Epithelial cell of proximal tubule (primary cell): ENCODE measurements at places on chromosomes 11 and 22. TPM values are rescaled to one million over a fixed set of nuclear protein-coding genes. Genes with fewer than 3 reads are reported as not detected.

Gene RFPL3
- total RNA-seq: not detected in 2 replicates

Gene ACER3
- total RNA-seq: 10.6 and 11.4 TPM in 2 replicates

- DNase-seq: no peak
These were observed 10.7 kb downstream of the IL2RB start for GRCh38 chr22:37138849-37139561.

DNA sequence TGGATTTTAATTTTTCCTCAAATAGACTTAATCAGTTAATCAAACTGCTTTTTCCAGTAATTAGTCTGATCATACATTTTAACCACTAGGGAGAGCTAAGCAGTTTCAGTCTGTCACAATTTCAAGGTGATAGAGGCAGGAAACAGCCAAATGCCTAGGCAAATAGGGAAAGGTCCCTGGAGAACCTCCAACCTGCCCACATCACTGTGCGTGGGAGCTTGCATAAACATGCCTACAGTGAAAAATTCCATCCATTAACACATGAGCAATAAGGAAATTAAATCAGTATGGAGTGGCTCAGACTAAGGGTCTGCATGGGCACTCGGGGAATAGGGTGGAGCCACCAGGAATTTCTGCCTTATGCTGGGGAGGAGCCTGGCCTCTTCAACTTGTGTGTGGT, 74.6 kb downstream of the AASDHPPT start:
- no peak for DNase-seq

GRCh38 chr22:42462016-42462415, 29.8 kb upstream of the NFAM1 start:
- DNase-seq: no peak

Gene MPPED1
- total RNA-seq: not detected in 2 replicates

- DNase-seq: no peak
These were observed 16.8 kb upstream of the LDLRAD3 start for GRCh38 chr11:35927104-35927503.

DNA sequence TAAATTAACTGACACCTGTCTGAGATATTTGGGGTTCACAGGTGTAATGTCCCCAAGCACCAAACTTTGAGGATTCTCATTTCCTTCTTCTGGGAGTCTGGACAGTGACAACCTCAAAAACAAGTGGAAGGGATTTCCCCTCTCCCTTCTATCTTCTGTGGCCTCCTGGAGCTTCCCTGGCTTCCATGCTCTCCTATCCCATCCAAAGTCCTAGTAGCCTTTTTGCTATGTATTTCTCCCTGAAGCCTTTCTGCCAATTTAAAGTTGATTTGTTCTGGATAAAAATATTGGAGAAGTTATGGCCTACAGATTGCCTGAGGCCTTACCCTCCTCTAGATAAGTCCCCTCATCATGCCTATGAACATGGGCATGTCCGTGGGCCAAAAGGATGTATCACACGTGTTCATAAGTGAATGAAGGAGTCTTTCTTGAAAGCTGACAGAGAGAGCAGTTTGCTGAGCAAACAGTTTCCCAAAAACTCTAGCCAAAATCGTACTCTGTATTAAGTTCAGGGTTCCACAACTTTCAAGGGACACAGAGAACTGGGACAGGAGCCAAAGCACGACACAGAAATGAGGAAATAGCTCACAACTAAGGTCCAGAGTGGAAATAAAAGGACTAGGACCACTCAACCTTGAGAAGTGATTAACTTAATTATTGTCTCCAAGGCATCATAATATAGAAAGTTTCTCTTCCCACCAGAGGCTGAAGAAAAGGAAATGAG, 6.7 kb downstream of the HEPACAM start:
- DNase-seq: no peak

DNA sequence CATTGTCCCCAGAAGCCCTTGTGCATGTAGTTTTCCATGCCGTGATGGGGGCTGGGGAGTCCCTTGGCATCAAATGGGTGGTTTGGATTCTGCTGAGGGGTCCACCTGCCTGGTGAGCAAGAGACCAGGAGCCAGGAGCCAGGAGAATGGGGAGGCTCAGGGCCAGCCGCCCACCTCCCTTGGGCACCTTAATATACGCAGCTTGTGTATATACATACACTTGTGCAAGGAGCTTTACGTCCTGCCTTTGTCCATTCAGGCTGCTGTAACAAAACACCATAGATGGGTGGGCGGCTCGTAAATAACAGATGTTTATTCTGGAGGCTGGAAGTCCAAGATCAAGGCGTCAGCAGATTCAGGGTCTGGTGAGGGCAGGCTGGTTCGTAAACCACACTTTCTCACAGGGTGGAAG, 62.5 kb downstream of the SMIM38 start:
- DNase-seq: no peak

DNA sequence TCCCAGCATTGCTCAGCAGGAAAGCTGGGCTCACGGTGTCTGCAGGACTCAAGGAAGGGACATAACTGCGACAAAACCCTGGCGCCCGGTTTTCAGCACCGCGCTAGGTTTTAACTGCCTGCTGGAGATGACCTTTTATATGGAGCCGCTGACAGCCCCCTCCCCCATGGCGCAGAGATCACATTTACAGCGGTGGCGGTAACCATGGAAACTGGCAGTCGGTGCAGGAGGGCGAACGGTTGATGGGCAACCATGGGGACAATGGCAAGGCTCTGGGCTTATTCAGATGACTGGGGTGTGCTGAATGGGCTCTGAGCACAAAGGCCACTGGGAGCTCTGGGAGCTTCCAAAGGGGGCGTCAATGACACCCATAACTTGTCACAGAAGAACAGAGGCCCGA, 37.2 kb downstream of the CELSR1 start:
- DNase-seq: no peak

- DNase-seq: no peak
These were observed 2.7 kb downstream of the BCL2L13 start for GRCh38 chr22:17641269-17641668.

GRCh38 chr11:22207162-22207561, 14.3 kb downstream of the ANO5 start:
- DNase-seq: no peak

DNA sequence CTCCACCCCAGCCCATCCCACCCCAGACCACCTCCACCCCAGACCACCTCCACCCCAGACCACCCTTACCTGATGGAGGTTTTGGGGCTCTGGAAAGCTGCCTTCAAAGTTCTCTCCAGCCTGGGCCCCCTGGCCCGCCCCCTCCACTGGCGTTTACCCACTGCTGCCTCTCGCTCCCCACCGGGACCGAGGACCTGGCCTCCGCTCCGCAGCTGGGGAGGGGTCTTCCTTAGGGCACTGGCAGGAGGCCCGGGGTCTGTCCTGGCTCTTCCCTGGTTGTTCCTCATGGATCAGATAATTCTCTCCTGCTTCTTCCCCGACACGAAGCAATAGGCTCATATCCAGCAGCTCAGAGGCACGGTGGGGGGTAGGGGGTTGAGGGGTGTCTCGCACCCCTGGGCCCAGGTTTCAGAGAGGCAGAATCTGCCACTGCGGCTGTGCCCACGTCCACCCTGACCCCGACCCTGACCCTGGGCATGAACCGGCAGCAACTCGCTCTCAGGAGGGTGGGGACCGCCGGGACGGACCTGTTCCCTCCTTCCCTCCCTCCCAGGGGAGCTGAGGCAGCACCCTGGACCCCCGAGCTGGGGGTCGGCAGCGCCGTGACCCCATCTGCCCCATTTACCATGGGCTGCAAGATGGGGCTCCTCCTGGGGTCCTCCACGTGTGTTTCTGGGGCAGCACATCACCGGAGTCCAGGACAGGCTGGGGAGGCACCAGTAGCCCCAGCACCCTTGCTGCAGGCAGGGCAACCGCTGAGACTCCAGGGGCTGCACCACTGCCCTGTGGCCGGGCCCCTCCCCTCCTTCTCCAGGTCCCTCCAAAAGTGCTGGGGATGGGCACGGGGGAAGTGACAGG, 12.9 kb downstream of the KRTAP5-5 start:
- DNase-seq: no peak

DNA sequence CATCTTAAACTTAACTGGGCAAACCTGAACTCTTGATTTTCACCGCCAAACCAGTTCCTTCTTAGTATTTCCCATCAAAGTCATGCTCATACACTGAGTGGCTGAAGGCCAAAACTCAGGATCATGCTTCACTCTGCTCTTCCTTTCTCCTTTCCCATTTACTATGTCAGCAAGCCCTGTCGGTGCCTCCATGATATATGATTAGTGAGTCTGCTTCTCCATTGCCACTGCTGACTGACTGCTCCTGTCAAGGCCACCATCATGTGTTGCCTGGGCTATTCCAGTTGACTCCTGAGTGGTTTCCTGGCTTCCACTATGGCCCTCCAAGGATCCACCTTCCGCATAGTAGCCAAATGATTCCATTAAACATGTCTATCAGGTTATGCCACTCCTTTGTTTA, 42.8 kb upstream of the AMPD3 start:
- DNase-seq: no peak

Gene MAPK11
- total RNA-seq: 5.4 and 8.4 TPM in 2 replicates

- no peak for DNase-seq
These were observed 89.3 kb downstream of the GRIA4 start for GRCh38 chr11:105699203-105699602.

DNA sequence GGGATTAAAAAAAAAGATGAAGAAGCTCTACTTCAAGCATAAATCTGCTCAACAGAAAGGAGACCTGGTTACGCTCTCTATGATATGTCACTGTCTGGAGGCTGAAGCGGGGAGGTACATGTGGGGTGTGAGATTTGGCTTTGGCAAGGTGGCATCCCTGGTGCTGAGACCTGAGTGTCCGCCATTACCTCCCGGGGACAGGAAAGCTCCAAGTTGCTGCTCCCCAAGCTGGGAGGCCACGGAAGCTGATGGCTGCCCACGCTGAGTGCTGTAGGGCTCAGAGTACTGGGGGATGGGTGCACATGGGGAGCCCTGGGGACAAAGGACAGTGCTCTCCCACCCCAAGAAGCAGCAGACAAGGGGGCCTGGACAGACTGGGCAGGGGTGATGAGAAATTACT, 167.9 kb downstream of the DSCAML1 start:
- no peak for DNase-seq

- no peak for DNase-seq
These were observed 251.7 kb downstream of the GRM5 start for GRCh38 chr11:88814076-88814475.

- no peak for DNase-seq
These were observed 1.1 kb upstream of the OR10A5 start for GRCh38 chr11:6844356-6844755.
